ENCODE measurements at places on chromosomes 4 and X.

GRCh38 chr4:2672700-2673099 lies 83.4 kb downstream of the TNIP2 start:
- no peak for DNase-seq

DNA sequence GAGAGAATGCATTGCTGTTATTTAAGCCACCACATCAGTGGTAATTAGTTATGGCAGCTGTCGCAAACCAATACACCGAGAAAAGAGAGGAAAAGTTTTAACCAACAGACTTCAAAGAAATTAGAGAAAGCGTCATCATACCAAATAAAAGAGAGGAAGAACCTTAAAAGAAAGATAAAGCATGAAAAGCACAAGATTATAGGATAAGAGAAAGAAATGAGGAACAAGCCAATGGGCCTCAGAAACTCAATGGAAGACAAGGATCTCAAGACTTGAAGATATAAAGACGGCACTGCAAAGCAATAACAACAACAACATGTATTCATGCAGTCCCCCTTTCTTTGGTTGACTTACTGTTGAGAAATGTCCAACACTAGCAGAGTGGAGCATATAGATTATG lies 22.8 kb upstream of the ASMTL start:
- DNase-seq: no peak

DNA sequence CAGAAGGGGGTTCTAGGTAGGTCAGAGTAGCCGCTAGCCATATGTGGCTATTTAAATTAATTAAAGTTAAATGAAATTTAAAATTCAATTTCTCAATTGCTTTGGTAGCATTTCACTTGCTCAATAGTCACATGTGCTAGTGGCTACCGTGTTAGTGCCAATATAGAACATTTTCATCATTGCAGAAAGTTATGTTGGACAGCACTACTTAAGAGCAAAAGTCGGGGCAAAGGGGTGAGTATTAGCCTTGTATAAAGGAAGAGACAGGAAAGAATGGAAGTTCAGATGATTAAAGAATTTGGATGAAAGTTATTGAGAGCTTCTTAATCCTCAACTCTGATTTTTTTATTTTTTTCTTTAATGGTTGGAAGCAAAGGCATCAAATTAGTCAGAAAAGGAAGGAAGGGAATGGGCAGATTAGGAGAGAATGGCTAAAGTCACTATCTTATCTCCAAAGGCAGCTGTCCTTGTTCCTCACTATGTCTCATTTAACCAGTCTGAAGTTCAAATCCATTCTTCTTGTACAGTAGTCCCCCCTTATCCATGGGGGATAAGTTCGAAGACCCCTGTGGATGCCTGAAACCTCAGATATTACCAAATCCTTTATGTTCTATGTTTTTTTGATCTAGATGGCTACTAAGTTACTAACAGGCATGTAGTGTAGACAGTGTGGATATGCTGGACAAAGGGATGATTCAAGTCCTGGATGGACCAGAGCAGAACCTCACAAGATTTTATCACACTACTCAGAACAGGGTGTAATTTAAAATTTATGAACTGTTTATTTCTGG lies 22.9 kb downstream of the OCIAD1 start:
- DNase-seq: no peak

- no peak for DNase-seq
These were observed 76.1 kb downstream of the KLHL8 start for GRCh38 chr4:87144356-87144755.

- peak; percentile 80 for DNase-seq
These were observed 1.1 kb downstream of the ZCCHC18 start for GRCh38 chrX:104113222-104113965.

DNA sequence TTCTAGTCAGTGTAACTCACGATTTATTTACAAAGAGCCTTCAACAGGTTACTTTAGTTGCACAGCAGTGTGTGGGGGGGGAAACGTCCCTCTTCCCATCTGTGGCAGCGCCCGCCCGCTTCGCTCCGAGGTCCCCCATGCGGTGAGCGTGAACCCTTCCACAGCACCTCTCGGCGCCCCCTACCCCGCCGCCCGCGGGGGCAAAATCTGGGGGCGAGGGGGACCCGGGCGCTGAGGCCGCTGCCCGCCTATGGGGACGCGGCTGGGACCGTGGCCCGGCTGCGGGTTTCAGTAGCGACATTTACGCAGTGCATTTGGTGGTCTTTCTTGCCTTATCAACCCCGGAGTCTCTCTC lies 6.4 kb downstream of the NKX6-1 start:
- DNase-seq: no peak

DNA sequence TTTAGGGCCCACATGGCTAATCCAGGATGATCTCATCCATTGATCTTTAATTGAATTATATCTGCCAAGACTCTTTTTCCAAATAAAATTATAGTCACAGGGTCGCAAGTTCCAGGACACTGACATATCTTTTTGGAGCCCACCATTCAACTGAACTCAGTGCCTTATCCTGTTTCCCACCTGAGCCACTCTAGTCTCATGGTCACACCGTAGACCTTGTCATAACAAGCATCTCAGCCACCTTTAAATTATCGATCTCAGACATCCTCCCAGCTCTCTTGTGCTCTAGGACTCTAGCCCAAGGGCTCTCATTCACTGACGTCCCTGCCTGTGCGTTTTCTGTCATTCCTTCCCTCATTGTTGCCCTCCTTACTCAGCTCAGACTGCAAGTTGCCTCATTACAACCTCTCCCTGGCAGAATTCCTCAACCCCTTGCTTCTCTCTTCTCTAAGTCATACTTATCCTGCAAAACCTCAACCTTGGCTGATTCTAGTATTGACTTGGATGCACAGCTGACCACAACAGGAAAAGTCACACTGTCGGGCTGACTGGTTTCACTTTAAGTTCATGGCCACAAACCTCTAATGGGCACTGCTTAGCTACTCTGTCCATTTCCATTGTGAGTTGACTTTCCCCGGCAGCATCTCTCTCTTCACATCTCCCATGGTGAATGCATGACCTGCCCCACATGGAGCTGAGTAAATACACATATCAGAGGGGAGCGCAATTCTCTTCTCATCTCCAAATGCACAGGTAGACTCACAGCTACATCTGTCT lies 91.0 kb upstream of the TRIM2 start:
- no peak for DNase-seq

- no peak for DNase-seq
These were observed 14.8 kb downstream of the USP38 start for GRCh38 chr4:143199503-143199902.

DNA sequence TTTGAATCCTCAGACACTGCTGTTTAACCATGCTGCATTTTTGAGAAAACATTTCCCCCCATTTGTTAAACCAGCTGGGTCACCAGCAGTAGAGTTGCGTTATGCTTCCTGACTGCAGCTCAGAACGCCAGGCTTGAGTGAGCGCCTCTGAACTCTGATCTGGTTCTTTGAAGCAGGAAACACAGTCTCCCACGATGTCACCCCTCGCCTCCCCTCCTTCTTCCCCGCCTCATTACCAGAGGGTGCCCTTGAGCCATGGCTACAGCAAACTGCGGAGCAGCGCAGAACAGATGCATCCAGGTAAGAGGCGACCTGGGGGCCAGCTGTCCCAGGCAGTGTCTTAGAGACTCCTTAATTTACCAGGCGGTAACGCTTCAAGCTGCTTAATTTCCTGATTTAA lies 78.4 kb downstream of the REPS2 start:
- DNase-seq: no peak

DNA sequence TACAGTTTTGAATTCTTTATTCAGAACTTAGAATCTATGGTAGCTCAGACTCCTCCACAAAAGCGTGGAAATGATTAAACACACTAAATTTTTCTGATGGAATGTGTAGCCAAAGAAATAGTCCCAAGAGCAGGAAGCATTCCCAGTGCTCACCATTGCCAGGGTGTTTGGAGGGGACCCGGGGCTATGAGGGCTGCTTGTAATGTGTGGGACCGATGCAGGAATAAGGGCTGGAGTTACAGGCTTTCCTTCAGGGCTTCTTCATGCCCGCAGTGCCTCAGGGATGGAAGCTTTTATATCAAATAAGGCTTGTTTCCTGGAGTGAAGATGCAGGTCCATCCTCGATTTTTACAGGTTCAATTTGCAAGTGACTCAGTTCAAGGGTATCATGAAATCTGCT lies 25.8 kb downstream of the WWC2 start:
- no peak for DNase-seq

DNA sequence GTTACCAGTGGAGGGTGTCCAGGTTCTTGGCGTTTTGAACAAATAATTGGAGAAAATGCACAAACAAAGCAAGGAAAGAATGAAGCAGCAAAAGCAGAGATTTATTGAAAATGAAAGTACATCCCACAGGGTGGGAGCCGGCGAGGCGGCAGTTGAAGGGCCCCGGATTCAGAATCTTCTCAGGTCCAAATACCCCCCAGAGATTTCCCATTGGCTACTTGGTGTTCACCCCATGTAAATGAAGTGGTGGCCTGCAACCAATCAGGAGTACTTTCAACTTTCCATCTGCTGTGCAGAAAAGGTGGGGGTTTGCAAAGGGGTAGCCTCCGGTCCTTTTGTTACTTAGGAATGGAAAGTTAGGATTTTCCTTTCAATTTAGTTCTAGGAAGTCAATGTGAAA lies 1447.0 kb downstream of the C4orf33 start:
- DNase-seq: no peak

DNA sequence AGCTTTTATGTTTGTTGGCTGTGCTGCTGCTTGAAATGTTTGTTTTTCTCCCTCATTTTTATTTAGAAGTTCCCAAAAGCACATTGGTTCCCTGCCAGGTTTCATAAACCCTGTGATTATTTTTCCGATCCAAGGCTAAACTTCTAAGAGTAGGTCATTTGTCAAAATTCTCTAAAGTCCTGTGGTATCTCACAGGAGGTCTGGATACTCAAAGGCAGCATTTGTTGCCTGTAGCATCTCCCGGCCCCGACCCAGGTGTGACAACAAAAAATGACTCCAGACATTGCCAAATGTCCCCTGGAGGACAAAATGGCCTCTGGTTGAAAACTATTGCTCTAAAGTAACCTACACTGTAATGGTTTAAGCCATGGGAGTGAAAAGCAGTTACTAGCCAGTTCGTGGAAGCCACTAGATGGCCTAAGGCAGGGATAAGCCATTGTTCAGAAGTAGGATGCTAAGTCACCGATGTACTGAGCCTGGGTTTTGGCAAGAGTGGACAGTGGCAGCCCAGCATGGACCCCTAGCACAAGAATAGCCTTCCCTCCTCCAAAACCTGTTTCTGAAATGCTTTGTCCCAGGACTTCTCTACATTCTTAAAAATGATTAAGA lies 256.1 kb downstream of the THOC2 start:
- no peak for DNase-seq

DNA sequence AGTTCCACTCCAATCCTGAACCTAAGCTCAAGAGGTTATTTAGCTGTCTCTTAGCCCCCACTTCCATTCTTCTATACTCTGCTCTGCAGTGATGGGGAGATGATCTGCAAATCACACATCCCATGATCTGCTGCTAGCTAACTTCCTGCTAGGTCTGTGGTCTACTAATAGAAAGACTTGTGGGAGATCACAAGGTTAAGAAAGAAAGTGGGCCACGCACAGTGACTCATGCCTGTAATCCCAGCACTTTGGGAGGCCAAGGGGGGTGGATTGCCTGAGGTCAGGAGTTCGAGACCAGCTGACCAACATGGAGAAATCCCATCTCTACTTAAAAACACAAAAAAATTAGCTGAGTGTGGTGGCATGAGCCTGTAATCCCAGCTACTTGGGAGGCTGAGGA lies 471.1 kb upstream of the NWD2 start:
- no peak for DNase-seq

GRCh38 chrX:43677993-43678392 lies 21.9 kb downstream of the MAOA start:
- no peak for DNase-seq

DNA sequence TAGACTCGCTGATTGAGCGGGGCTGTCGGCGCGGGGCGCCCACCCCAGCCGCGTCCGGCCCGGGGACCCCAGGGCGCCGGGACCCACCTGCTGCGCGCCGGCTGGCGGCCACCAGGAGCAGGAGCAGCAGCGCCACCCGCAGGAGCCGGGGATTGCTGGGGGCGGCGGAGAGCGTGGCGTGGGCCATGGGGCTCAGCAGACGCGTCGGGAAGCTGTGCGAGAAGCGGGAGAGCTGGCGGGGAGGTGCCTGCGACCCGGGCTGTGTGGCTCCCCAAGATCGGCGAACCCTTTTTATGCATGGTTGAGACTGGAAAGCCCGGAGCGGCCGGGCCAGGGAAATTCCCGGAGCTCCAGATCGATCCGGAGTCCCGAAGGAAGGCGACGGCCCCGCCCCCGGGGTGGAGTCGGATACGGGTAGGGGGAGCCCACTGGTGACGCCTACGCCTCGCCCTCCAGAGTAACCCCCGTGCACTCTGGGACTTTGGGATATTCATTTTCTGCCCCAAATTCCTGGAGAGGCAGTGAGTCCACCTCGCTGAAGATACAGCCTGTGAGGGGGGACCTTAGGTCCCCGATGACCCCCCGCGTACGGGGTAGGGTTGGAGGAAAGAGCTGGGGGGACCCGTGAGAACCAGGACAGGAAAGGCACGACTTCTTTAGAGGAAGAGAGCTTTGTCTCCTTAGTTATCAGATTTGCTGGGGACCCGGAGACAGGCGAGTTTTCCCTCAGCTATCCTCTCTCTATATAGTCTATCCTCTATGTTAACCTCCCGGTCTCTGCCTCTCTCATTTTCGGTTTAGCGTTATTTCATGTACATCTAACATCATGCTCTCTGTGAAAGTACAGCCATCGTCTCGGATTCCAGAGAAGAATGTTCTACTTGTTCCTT lies at the start of gene CXCL3:
Gene CXCL3 (minus strand): TSS at position 265 of the 890 bp plus-strand sequence. CDS start 78 bp downstream, at position 187.
- DNase-seq: no peak

GRCh38 chr4:147418226-147418625 lies 62.7 kb upstream of the EDNRA start:
- DNase-seq: no peak

DNA sequence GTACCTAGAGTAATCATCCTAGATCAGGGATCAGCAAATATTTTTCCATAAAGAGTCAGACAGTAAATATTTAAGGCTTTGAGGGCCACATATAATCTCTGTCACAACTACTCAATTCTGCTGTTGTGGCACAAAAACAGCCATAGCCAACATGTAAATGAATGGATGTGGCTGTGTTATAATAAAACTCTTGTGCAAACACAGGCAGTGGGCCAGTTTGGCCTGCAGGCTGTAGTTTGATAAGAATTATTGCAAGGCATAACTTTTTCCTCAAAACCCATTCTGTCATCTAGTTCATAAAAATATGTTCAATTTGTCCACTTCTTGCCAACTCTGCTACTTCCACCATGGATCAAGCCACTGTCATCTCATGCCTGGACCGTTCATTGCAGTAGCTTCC lies 39.4 kb upstream of the SHROOM4 start:
- no peak for DNase-seq

DNA sequence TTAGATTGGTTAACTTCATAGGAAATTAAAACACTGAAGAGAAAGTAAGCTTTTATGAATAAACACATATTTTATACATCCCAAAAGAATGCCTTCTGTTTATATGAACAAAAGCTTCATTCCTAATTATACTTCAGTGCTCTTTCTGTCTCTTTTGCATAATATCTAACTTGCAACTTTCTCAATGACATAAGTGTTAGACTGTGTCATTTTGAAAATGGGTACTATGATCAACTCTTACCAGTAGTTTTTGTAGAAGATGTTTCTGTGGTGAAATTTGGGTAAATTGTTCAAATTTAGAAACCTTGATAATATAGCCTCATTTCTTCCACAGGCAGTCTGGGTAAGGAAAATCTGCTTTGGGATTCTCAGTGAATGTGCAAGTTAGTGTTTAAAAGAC lies 991.4 kb downstream of the CCSER1 start:
- no peak for DNase-seq
